Cortex of kidney (tissue), 1 donor: ENCODE measurements at places on chromosomes 12 and 14.
A peak's percentile ranks its signal among the peaks of the same experiment; 100 is the strongest.

GRCh38 chr12:96427269-96427729 lies 27.1 kb upstream of the CDK17 start:
- no peak for DNase-seq

DNA sequence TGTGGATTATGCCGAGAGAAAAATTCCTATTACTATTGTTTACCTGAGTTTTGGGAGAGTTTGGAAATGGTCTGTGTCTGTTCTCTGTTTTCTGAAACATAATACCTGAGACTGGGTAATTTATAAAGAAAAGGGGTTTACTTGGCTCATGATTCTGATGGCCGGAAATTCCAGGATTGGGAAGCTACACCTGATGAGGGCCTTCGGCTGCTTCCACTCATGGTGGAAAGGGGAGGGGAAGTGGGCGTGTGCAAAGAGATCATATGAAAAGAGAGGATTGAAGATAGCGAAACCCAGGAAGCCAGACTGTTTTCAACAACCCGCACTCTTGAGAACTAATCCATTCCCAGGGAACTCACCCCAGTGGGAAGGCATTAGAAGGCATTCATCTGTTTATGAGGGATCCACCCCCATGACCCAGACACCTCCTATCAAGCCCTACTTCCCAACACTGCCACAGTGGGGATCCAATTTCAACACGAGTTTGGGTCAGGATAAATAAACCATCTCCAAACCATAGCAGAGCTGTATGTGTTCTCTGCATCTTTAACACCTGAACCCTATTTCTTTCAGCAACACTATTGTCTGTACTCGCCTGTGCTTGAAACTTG lies 51.1 kb downstream of the APAF1 start:
- DNase-seq, result no peak

GRCh38 chr14:58353516-58354299 lies 42.0 kb upstream of the TOMM20L start:
- no peak for DNase-seq

DNA sequence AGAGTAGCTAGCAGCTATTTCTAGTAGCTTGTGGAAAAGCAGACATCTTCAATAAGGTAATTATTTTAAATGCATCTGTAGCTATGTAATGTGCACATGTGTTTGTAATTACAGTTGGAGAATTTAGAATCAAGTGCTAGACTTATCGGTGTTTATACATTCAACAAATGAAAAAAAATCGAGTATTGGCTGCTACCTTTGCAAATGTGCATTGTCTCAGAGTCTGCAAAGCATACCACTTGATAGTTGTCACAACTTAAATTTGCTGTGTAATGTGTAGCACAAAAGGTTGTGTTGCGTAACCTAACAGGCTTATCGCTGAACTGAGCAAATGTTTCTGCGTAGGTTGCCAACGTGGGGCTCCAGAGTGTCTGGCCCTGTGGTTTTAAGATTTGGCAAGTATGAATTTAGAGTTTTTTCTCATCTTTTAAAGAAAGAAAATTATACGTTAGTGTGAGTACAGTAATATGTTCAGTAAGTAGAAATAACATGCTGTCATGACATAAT lies 44.3 kb downstream of the TMTC2 start:
- no peak for DNase-seq

DNA sequence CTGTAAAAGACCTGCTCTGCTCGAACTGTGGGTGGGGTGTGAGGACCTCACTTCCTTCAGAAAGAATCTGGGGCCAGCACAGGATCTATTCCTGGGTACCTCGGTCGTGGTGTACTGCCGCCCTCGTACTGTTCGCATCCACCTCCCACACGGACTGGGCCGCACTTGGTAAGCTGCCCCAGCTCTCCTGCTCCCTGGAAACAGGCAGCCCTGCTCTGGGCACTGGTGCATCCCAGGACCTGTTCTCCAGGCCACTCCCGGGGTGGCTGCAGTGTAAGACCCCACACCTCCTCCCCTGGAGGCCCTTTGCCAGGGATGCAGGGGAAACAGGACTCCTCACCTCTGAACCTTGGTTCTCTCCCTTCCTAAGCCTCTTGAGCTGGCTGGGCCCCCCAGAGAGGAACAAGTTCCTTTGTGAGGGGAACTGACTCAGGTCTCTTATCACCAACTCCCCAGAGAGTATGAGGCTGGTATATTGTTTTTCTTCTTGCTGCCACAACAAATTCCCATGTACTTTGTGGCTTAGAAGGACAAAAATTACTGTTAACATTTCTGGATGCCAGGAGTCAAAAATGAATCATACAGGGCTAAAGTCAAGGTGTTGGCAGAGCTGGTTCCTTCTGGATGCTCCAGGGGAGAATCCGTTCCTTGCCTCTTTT lies 276.5 kb downstream of the NUAK1 start:
- DNase-seq, result no peak

GRCh38 chr14:69880044-69880487 lies 850 bp downstream of the SMOC1 start:
- DNase-seq, result no peak

DNA sequence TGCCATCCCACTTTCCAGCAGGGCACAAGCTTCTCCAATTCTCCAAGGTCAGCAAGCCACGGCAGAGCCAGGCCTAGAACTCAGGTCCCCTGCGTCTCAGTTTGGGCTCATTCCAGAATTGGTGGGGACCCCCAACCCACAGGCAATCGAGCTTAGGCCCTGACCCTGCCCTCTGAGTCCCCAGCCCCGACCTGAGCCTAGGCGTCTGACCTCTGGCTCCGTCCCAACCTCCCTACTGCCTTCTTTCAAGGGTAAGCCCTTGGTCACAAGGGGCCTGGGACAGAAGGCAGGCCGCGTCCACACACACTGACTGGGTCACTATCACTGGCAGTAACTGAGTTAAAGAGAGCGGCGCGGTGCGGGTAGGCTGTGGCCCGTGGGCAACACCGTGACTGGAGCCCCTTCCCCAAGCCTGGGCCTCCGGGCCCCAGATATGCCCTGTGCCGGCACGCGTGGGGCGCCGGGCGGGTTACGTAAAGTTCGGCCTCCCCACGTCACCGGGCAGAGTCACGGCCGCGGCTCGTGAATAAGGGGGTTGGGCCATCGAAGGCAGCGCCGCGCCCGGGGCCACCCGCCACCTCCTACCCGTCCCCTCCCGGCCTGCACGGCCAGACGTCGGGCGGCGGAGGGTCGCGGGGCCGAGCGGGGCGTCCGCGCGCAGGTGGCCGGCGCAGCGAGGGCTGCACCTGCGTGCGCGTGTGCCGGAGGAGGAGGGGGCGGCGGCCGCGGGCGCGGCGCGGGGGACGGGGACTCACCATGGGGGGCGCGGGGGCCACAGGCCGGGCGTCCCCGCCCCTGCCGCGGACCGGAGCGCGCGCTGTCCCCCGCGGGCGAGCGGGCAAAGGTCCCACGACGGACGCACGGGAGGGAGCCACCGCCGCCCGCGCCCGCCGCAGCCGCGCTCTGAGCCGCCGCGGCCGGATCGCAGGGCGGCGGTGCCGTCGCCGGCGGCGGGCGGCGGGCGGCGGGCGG lies 516 bp downstream of the ANKRD9 start:
- peak; percentile 35 for DNase-seq

DNA sequence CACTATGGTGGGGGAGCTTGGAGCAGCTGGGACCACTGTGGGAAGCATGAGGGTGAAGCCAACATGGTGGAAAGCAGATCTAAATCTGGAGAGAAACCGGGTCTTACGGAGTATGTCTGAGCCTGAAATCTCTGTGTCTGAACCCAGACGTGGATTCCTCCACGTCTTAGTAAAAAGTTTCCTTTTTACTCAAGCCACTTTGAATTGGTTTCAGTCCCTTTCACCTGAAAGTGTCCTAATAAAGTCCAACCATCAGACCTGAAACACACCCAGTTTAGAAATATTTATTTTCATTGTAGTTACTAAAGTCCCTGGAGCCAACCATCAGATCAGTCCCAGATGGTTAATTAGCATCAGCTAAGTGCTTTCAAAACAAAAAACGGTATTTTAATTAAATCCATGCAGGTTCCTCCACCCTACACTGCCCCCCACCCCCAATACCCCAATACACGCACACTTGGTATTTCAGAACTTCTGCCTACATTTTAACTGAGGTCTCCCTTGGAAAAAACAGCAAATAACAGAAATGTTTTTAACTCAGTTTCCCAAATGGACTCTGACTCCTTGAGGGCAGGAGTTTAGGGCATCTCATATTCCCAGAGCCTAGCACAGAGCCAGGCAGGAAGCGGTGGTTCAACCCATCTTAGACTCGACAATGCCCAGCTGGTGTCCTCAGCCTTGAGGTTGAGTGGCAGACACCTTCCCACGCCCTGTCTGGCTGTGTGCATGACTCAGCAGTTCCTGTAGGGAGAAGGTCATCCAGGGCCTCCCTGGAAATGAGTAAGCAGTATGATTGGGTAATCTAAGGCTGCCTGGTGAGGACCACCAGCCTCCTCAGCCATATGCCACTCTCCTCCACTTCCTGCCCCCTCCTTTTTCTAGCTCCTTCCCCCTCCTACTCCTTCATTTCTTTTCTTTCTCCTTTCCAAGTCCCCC lies 175.8 kb downstream of the TTC8 start:
- no peak for DNase-seq

- no peak for DNase-seq
These were observed 28.6 kb downstream of the AMN start for GRCh38 chr14:102951034-102951433.

GRCh38 chr12:19967431-19967830 lies 400.9 kb upstream of the PDE3A start:
- no peak for DNase-seq
